ENCODE measurements at places on chromosomes 4 and X.

- no peak for DNase-seq
Observed at GRCh38 chr4:74376888-74377483, 12.0 kb downstream of the EREG start.

DNA sequence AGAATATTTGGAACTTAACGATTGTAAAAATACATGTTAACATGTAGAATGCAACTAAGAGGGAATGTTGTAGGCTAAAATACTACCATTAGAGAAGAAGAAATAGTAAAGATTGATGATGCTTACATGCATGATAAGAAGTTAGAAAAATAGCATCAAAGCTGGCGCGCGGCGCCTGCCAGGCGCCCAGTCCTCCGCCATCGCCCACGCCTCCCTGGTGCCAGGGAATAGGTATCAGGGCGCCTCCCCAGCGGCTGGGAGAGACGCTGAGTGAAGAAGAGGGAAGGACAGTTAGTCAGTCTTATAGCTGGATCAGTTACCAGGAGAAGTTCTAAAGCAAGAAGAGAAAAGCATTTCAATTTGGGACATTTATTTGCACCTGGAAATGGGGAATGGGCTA is 36.0 kb downstream of the NSUN7 start:
- DNase-seq, result no peak

DNA sequence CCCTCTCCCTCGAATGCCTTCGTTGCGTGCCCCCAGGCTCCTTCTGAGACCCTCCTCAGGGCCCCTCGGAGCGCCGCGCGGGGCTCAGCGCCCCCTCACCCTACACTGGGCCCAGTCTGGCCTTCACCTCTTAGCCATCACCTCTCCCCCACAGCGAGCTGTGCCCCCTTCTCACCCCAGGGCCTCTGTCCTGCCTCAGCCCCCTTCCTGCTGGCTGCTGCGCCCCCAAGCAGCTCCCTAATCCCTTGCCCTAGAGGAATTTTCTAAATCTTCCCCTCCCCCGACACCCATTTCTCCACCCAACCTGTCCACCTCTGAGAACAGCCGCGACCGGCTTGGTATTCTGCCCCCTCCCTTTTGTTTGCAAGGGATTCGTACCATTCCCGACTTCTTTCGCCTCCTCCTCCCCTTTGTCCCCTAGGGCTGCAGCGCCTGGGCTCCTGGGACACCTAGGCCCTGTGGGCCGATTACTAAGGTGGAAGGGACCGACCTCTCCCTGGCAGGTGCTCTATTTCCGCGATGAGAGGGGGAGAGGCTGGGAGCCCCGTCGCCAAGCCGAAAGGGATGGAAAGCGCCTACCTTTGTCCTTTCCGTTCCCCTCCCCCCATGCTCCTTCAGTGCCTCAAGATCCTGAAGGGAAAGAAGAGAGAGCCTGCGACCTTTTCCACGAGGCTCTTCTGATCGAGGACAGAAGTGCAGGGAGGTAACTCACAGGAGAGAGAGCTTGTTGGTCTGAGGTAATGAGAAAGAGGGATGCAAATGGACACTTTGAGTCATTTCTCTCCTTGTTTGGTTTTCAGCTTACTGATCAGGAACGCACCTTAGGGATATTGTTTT is 10.9 kb downstream of the DLG3 start:
- DNase-seq, result no peak

DNA sequence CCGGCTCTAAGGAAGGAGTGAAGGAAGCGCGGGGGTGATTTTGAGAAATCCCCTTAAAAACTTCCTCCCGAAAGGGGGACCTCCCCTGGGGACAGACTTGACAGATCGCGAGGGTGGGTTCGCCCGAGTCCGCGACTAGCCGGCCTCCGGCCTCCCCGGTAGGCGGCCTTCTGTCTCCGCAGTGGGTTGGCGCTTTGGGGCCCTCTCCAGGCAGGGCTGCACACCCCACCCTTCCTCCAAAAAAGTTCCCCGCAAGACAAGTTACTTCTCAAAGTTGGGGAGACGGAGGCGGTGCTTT is 24.8 kb downstream of the HOPX start:
- no peak for DNase-seq

- DNase-seq, result no peak
Observed at GRCh38 chr4:95102162-95102790, 344.5 kb downstream of the BMPR1B start.

DNA sequence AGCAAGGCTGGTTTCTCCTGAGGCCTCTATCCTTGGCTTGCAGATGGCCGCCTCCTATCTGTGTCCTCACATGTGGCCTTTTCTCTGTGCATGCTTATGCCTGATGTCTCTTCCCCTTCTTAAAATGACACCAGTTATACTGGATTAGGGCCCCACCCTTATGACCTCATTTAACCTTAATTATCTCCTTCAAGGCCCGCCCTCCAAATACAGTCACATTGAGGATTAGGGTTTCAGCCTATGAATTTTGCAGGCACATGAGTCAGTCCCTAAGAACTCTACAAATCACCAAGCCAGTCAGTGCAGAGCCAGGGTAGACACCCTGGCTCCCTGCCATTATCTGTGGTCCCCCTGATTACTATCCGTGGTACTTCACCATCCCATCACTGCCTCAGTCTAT is 51.6 kb downstream of the MAML3 start:
- no peak for DNase-seq

- no peak for DNase-seq
Observed at GRCh38 chr4:59195839-59196238, 2004.3 kb upstream of the ADGRL3 start.

DNA sequence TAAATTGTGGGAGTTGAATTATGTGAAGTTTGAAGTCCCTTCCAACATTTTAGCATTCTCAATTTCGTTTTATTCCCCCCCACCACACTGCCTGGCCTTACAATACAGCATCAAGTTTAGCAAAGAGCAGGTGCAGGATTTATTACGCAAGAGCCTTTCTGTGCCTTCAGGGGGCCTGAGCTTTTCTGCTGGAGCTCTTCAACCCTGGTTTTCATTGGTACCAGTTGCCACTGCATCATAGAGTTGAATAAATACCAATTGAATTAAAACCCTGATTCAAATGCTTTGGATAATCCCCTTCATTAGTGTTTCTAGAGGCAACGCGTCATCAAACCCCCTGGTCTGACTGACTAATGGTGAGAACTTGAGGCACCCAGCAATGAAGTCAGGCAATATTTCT is 43.6 kb upstream of the KIT start:
- no peak for DNase-seq

- no peak for DNase-seq
Observed at GRCh38 chrX:132668178-132668577, 179.3 kb upstream of the MBNL3 start.
